ENCODE measurements at places on chromosomes 1 and 21. TPM values are rescaled to one million over a fixed set of nuclear protein-coding genes. Genes with fewer than 3 reads are reported as not detected.

GRCh38 chr1:225655509-225656258, 2.8 kb upstream of the ENAH start:
- peaks cover 20% of the 10 kb centered on the region for H3K4me1 ChIP-seq
- DNase-seq, result no peak
- no peak overlapping the region for H3K4me3 ChIP-seq
- peak overlapping the region; percentile 97 for H3K27ac ChIP-seq
- H3K27me3 ChIP-seq, result no peaks in the 10 kb centered on the region

- no peaks in the 10 kb centered on the region for H3K27me3 ChIP-seq
- no peak overlapping the region for H3K27ac ChIP-seq
- H3K4me3 ChIP-seq, result no peak overlapping the region
- no peaks in the 10 kb centered on the region for H3K4me1 ChIP-seq
- DNase-seq, result no peak
Observed at GRCh38 chr1:42806171-42806570, 10.8 kb upstream of the ERMAP start.

DNA sequence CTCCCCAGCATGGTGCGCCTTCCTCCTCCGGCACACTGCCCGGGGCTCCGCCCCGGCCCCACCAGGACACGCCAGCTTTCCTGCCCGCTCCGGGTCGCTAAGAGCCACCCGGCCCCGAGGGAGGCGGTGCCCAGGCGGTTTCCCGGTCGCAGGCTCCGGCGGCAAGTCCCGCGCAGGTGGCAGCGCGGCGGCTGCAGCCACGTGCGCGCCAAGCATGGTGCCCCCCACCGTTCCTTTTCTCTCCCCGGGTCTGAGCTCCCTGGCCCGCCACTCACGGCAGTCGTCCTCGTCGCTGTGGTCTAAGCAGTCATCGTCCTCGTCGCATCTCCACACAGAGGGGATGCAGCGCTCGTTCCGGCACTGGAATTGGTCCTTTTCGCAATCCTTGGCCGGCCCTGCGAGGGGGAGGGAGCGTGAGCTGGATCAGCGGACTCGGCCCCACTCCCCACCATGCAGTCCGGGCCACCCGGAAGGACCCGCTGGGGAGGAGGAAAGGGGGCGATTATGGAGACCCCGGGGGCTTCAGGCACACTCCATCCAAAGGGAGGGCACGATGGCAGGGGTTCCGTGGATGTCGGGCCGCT, 1.2 kb downstream of the LRP8 start:
- peak overlapping the region; percentile 82 for H3K4me3 ChIP-seq
- no peak for DNase-seq
- H3K27me3 ChIP-seq, result no peaks in the 10 kb centered on the region
- H3K4me1 ChIP-seq, result peaks cover 14% of the 10 kb centered on the region

DNA sequence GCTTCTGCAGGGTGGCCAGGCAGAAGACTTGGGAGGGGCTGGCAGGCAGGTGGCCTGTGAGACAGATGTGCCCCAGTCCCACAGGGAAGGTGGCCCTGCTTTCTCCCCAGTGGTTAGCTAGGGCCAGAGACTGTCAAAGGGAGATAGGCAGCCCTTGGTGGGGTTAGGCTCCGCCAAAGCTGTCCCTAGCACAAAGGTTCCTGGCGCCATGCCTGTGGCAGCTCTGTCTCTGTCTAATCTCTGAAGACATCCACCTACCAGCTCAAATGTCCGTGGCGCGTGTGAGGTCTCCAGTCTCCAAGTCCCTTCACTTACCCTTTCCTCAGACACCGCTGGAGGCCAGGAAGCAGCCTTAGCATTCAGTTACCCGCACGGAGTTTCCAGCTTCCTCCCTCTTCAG, 17.7 kb downstream of the TCP10L start:
- no peaks in the 10 kb centered on the region for H3K36me3 ChIP-seq
- no peaks in the 10 kb centered on the region for H3K27me3 ChIP-seq
- no peak overlapping the region for H3K4me3 ChIP-seq
- peaks cover 28% of the 10 kb centered on the region for H3K4me1 ChIP-seq

DNA sequence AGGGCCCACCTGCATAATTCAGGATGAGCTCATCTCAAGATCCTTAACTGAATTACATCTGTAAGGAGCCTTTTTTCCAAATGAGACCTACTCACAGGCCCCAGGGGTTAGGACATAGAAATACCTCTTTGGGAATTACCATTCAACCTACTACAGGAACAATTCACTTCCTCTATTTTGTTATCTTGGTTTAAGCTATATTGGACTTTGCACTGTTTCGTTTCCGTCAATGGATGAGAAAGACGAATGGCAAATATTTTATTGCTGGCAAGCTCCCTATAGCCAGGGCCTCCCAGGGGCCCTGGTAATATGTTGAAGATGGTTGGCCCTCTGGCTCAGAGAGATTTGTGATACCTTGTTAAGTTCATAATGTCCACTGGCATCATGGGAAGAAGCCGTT, 384.2 kb upstream of the DUSP10 start:
- no peaks in the 10 kb centered on the region for H3K27me3 ChIP-seq
- no peak overlapping the region for H3K4me3 ChIP-seq
- no peak for DNase-seq
- no peak overlapping the region for H3K27ac ChIP-seq

DNA sequence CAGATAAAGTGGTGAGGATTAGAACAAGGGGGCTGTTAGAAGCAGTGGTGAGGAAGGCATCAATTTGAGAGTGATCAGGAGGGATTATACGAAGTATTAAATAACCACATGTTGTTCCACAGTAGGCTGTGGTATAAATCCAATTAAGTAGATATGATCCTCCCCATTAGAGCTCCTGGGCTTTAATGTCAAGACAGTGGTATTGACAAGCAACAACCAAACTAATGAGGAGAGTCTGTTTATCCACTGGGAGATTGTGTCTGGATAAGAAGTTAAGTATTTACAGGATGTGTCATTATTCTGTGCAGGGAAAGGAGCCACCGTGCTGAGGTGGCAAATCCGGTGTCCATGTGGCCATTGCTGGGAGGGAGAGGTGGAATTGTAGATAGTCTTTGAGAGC, 5.8 kb downstream of the ACTN2 start:
- H3K27me3 ChIP-seq, result no peaks in the 10 kb centered on the region
- peaks cover 6% of the 10 kb centered on the region for H3K4me1 ChIP-seq
- no peak overlapping the region for H3K4me3 ChIP-seq

- no peaks in the 10 kb centered on the region for H3K27me3 ChIP-seq
- H3K27ac ChIP-seq, result no peak overlapping the region
- H3K4me1 ChIP-seq, result no peaks in the 10 kb centered on the region
- no peak for DNase-seq
- no peaks in the 10 kb centered on the region for H3K36me3 ChIP-seq
Observed at GRCh38 chr1:213277036-213277435, 226.0 kb downstream of the RPS6KC1 start.

GRCh38 chr1:234588386-234588785, 21.6 kb downstream of the IRF2BP2 start:
- H3K27ac ChIP-seq, result peak overlapping the region; percentile 86
- no peak for DNase-seq
- no peak overlapping the region for H3K4me3 ChIP-seq
- peaks cover 35% of the 10 kb centered on the region for H3K4me1 ChIP-seq
- no peaks in the 10 kb centered on the region for H3K36me3 ChIP-seq

GRCh38 chr1:56339093-56339492, 240.3 kb downstream of the PLPP3 start:
- no peak for DNase-seq
- H3K4me1 ChIP-seq, result no peaks in the 10 kb centered on the region
- no peak overlapping the region for H3K27ac ChIP-seq
- H3K4me3 ChIP-seq, result no peak overlapping the region
- H3K36me3 ChIP-seq, result no peaks in the 10 kb centered on the region

DNA sequence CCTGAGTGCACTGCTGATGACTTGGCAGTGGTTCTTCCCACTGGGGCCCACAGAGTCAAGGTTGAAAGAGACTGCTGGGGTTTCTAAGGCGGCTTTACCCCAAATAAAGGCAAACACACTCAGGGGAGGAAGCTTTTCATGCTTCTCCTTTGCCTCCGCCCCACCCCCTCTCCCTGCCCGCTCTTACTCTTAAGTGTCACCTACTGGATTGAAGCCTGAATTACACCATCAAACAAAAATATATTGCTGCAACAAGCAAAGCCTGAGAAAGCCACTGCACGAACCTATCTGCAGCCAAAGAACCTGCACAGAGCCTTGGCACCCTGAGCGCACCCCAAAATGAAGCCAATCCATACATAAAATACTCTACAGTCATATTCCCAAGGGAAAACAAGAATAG, 63.1 kb downstream of the PTGFR start:
- no peaks in the 10 kb centered on the region for H3K27me3 ChIP-seq
- no peak overlapping the region for H3K27ac ChIP-seq
- no peak overlapping the region for H3K4me3 ChIP-seq
- no peaks in the 10 kb centered on the region for H3K4me1 ChIP-seq

DNA sequence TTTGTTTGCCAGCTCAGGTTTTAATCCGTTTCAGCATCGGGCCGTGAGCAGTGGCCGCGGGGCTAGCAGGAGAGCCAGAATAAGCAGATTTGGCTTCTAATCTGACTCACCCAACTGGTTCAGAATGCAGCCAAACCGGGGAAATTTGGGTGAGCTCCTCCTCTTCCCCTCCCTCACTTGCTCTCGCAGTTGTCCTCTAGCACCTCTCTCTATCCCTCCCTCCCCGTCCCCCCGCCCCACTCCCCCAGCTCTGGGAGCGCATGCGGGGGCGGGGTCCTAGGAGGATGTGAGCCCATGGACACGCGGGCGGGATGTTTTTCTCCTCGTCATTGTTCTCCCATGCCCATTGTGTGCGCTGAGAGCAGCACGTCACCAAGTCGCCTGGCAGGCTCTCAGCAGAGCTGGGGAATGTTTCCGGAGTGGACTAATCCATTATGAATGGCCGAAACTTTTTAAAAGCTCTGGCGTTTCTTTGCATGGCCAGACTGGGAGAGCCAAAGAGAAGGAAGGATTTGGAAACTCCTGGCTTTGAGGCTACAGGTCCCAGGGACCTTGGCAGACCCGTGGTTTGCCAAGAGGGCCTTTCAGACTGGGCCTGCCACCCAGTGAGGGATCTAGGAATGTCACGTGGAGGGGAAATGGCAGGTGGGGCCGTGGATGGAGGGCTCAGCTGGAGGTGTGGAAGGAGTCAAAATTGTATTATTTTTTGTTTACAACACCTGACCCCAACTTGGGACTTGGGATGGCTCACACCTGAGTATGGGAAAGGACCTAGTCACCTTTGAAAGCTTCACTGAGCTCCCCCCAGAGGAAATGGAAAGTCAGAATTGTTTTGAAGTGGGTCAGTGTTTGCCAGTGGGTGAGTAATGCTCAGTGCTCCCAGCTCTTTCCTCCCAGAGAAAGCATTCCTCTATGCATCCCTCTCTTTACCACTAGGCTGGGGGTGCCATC, 39.2 kb downstream of the CDK18 start:
- no peaks in the 10 kb centered on the region for H3K36me3 ChIP-seq
- H3K27me3 ChIP-seq, result no peaks in the 10 kb centered on the region
- DNase-seq, result no peak
- peaks cover 19% of the 10 kb centered on the region for H3K4me1 ChIP-seq
- H3K4me3 ChIP-seq, result peak overlapping the region; percentile 10
- peak overlapping the region; percentile 87 for H3K27ac ChIP-seq

DNA sequence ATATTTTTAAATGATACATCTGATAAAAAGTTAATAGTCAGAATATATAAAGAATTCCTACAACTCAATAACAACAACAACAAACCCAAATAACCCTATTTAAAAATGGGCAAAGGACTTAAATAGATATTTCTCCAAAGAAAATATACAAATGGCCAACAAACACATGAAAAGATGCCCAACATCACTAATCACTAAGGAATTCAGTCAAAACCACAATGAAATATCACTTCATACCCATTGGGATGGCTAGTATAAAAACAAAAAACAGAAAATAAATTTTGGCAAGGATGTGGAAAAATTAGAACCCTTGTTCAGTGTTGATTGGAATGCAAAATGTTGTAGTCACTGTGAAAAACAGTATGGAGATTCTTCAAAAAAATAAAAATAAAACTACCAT, 184.8 kb upstream of the RAB4A start:
- H3K27me3 ChIP-seq, result no peaks in the 10 kb centered on the region
- no peak overlapping the region for H3K27ac ChIP-seq
- H3K4me3 ChIP-seq, result no peak overlapping the region
- H3K36me3 ChIP-seq, result no peaks in the 10 kb centered on the region

- DNase-seq, result no peak
- no peaks in the 10 kb centered on the region for H3K36me3 ChIP-seq
- H3K4me3 ChIP-seq, result no peak overlapping the region
- H3K27ac ChIP-seq, result no peak overlapping the region
- H3K4me1 ChIP-seq, result peaks cover 10% of the 10 kb centered on the region
Observed at GRCh38 chr21:45153358-45154318, 79.3 kb downstream of the ADARB1 start.

DNA sequence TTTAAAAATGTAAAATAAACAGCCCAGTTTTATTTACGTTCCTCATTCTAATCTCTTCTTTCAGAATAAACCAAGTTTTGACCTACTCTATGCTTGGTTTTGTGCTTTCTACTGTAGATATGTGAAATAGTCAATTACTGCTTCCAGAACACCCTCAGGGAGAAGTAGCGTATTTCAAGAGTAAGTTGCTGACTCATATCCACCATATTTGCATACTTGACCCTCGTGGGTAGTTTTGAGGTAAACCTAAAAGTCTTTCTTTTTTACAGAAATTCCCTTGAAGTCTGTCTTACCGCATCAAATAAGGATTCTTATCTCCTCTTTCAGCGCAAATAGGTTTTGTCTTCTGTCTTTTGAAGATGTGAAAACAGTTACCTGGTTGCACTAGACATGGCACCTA, 1.4 kb upstream of the OR2L3 start:
- no peak for DNase-seq
- no peak overlapping the region for H3K4me3 ChIP-seq
- H3K27me3 ChIP-seq, result no peaks in the 10 kb centered on the region

- no peaks in the 10 kb centered on the region for H3K36me3 ChIP-seq
- H3K27me3 ChIP-seq, result no peaks in the 10 kb centered on the region
- H3K27ac ChIP-seq, result peak overlapping the region; percentile 52
- H3K4me3 ChIP-seq, result no peak overlapping the region
Observed at GRCh38 chr1:17563494-17564281, 24.2 kb downstream of the ARHGEF10L start.

GRCh38 chr1:23908453-23909341, 4.5 kb downstream of the CNR2 start:
- H3K36me3 ChIP-seq, result no peaks in the 10 kb centered on the region
- no peak overlapping the region for H3K27ac ChIP-seq
- no peak for DNase-seq
- no peaks in the 10 kb centered on the region for H3K27me3 ChIP-seq
- no peaks in the 10 kb centered on the region for H3K4me1 ChIP-seq
- H3K4me3 ChIP-seq, result no peak overlapping the region

GRCh38 chr1:73943270-73943669, 254.7 kb downstream of the LRRIQ3 start:
- no peak overlapping the region for H3K27ac ChIP-seq
- H3K27me3 ChIP-seq, result no peaks in the 10 kb centered on the region
- DNase-seq, result no peak
- no peaks in the 10 kb centered on the region for H3K4me1 ChIP-seq
- H3K36me3 ChIP-seq, result no peaks in the 10 kb centered on the region
- H3K4me3 ChIP-seq, result no peak overlapping the region

Gene PPP1R8
- total RNA-seq, result 41.2 TPM

Gene ANKRD35
- 9.0 TPM for total RNA-seq

Gene TMEM51
- total RNA-seq, result 23.7 TPM

Gene BRINP2
- total RNA-seq, result not detected

Gene CCDC30
- 0.12 TPM for total RNA-seq

Gene SLC5A9
- total RNA-seq, result 0.38 TPM

Gene SPTA1
- not detected for total RNA-seq

Gene PSMG1
- total RNA-seq, result 38.5 TPM

Gene CCSAP
- 1.6 TPM for total RNA-seq

Gene ADAM30
- not detected for total RNA-seq

Gene SPRR2A
- total RNA-seq, result 5,271 TPM

Gene ADORA1
- 1.7 TPM for total RNA-seq

Gene NGF
- not detected for total RNA-seq

Gene KCNA3
- total RNA-seq, result 3.2 TPM

Gene S100A9
- total RNA-seq, result 59,479 TPM

All from esophagus squamous epithelium (tissue), 5 donors.